GOT3 (cell line): ENCODE measurements at places on chromosomes 12 and 14.

- DNase-seq: no peak
Observed at GRCh38 chr12:6635375-6635855, 344 bp downstream of the LPAR5 start.

DNA sequence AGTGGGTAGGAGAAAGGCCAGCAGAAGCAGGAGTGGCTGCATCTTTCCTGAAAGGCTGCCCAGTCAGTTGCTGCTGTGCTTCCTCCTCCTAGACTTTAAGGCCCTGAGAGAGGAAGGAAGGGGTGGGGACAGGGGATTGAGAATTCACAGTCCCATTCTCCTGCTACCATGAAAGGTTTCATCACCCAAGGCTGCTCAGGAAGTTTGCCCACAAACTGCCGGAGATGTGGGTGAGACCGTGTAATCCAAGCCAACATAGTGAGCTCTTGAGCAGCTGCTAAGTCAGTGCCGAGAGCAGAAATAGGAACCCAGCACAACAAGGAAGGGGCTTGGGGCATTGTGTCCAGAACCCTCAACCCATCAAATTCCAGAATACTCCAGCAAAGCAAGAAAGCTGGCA is at the start of gene CTSG:
Gene CTSG (minus strand): TSS at position 69 of the 400 bp plus-strand sequence. CDS start 27 bp downstream, at position 42.
- DNase-seq: no peak

GRCh38 chr12:111298582-111299436 is 70.1 kb downstream of the PHETA1 start:
- DNase-seq: no peak

- no peak for DNase-seq
Observed at GRCh38 chr14:97581016-97581415, 783.8 kb downstream of the VRK1 start.

GRCh38 chr12:20368114-20368650 is at the start of gene PDE3A:
TSS of gene PDE3A (plus strand) at chr12:20368537. CDS start at chr12:20369285, 748 bp downstream.
- DNase-seq: no peak

- DNase-seq: no peak
Observed at GRCh38 chr12:62158461-62159360, 101.5 kb upstream of the USP15 start.

- DNase-seq: no peak
Observed at GRCh38 chr14:46782281-46782680, 130.7 kb upstream of the RPL10L start.

DNA sequence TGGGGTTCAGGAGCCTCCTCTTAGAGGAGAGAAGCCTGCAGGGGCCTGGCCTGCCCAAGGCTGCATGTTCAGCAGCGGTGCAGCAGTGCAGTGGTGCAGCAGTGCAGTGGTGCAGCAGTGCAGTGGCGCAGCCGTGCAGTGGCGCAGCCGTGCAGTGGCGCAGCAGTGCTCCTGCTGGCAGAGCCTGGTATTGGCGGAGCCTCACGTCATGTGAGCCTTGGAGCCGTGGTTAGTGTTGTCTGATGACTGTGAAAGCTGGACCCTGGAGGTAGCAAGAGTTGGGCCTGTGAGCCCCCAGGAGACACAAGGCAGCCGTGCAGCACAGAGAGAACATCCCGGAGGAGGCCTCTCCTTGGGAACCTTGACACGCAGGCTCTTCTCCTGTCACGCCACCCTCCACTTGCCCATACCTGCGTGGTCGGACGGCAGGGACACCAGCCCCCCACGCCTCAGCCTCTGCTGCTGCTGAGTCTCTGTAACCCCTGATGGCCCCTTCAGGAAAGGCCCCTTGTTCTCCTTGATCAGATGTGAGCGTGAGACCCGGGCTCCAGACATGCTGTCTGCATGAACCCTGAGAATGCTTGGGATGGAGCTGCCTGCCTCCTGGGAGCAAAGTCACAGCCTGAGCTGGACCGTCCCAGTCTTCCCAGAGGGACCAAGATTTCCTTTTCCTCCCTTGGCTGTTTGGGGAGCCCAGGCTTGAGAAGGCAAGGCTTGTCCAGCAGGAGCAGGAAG is 193.7 kb downstream of the KIF26A start:
- no peak for DNase-seq

- DNase-seq: no peak
Observed at GRCh38 chr12:2749580-2749979, 45.2 kb upstream of the FKBP4 start.

DNA sequence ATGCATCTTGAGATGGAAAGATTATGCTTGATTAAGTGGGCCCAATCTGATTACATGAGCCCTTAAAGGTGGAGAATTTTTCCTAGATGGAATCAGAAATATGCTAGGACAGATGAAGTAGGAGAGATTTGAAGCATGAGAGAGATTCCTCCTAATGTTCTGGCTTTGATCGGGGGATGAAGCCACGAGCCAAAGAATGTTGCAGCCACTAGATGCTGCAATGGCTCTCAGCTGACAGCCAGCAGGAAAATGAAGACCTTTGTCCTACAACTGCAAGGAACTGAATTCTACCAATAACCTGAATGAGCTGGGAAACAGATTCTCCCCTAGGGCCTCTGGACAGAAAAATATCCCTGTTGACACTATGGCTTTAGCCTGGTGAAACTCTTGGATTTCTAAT is 82.6 kb upstream of the ATP2B1 start:
- no peak for DNase-seq

- no peak for DNase-seq
Observed at GRCh38 chr12:41652981-41653380, 464.9 kb downstream of the PDZRN4 start.

DNA sequence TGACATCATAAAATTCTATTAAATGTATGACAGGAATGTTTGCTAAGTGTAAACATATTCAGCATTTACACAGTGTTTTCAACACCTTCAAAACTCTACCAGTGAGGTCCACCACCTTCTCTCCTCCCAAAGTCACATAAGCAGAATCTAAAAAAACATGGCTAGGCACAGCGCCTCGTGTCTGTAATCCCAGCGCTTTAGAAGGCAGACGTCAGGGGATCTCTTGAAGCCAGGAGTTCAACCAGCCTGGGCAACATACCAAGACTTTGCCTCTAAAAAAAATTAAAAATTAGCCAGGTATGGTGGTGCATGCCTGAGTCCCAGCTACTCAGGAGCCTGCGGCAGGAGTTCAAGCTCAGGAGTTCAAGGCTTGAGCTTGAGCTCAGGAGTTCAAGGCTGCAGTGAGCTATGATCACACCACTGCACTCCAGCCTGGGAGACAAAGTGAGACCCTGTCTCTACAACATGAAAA is 30.0 kb downstream of the NUMB start:
- DNase-seq: no peak

DNA sequence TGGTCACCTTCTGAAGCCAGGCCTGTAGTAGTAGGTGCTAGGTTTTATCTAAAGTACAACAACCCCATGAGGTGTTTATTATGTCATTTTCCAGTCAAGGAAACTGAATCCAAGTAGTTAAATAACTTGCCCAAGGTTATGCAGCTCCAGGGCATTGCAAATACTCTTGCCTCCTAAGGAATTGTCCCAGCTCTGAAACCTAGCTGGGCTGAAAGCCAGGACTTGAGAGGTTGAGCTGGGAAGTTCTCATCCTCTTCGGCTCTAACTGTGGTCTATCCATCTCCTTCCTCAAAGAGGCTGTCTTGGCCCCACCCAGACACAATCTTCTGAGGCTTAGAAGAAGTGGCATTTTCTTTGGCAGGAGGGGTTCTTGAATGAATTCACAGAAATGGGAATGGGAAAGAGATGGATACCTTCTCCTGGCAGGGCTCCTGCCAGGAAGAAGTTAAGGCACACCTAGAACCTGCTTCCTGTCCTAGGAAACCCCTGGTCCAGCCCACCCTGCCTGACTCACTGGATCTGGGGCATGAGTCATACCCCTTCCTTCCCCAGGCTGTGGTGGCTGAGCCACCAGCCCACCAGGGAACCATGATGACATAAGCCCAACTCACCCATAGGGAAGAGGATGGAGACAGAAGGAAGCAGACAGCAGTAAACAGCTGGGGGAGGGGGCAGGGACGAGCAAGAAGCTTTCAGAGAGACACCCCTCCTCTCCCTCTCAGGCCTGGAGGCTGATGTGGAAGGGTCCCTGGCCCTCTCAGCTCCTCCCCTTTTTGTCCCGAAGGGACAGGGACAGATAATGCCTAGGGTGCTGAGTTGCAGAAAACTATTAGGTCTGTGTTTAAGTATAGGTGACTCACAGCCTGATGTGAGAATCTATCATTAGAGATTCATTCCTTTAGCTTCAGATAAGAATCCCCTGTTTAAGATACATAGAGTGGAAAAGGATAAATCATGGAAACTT is 2.1 kb upstream of the PLEK2 start:
- DNase-seq: no peak

DNA sequence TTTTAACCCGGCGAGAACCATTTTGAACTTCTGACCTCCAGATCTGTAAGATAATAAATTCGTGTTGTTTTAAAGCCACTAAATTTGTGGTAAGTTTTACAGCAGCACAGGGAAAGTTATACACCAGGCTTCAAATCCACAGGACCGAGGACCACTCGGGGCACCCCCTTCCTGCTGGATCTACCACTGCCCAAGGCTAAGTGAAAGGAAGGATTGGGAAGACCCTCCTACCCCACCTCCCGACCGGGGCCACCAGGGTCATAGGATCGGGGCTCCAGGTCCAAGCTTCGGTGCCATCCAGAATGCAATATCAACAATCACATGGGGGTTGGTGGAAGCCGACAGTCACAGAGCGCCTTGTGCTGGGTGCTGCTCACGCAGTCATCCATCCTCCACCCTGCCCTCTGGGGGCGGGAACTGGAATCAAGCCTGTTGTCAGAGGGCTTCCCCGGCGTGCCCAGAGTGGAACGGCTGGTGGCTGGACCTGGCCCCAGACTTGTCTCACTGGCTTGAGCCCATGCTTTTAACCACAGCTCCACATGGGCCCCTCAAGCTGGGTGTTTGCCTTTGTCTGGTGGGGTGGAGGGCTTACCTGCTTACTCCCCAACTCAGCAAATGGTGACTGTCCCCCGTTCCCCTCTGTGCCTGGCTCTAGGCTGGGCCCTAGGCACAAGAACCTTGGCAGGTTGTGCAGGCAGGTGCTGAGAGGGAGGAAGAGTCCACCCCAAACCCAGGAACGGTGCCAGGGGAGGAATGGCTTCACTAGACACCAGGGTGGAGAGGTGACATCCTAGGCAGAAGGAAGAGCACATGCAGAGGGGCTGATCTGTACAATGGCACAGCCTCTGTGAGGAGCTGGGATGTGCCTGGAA is 180.3 kb upstream of the RTL1 start:
- DNase-seq: no peak

GRCh38 chr14:67317822-67318221 is 41.8 kb downstream of the ATP6V1D start:
- DNase-seq: no peak

GRCh38 chr12:121717041-121717699 is 4.6 kb downstream of the TMEM120B start:
- DNase-seq: no peak

- no peak for DNase-seq
Observed at GRCh38 chr14:51550636-51551035, 101.1 kb upstream of the FRMD6 start.

DNA sequence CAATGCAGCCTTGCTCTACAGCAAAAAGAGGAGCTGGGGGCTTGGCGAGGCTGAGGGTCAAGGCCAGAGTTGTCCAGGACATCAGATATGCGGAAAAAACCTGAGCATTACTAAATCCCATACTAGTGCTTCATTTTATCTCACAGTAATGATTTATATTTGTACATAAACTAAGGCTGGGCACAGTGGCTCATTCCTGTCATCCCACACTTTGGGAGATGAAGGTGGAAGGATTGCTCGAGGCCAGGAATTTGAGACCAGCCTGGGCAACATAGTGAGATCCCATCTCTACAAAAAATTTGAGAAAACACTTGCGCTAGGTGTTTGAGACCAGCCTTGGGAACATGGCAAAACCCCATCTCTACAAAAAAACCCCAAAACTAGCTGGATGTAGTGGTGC is 11.6 kb upstream of the JPH4 start:
- no peak for DNase-seq

- no peak for DNase-seq
Observed at GRCh38 chr14:70045844-70046535, 142.8 kb downstream of the SLC8A3 start.

DNA sequence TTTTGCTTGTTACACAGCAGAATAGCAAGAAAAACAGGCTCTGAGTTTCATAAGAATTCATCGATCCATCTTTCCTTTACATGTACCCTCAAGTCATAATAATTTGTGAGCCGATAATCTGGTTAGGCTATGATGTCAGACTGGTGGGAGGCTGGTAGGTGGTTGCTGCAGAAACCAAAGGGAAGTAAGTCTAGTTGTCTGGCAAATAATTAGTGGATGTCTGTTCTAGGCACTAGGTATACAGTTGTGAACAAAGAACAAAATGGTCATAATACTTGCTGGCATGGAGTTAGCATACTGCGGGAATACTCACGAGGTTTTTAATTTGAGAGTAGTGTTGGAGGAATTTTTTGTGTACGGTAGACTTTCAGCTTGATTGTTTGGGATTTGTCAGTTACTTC is 8.8 kb downstream of the SUSD6 start:
- no peak for DNase-seq

DNA sequence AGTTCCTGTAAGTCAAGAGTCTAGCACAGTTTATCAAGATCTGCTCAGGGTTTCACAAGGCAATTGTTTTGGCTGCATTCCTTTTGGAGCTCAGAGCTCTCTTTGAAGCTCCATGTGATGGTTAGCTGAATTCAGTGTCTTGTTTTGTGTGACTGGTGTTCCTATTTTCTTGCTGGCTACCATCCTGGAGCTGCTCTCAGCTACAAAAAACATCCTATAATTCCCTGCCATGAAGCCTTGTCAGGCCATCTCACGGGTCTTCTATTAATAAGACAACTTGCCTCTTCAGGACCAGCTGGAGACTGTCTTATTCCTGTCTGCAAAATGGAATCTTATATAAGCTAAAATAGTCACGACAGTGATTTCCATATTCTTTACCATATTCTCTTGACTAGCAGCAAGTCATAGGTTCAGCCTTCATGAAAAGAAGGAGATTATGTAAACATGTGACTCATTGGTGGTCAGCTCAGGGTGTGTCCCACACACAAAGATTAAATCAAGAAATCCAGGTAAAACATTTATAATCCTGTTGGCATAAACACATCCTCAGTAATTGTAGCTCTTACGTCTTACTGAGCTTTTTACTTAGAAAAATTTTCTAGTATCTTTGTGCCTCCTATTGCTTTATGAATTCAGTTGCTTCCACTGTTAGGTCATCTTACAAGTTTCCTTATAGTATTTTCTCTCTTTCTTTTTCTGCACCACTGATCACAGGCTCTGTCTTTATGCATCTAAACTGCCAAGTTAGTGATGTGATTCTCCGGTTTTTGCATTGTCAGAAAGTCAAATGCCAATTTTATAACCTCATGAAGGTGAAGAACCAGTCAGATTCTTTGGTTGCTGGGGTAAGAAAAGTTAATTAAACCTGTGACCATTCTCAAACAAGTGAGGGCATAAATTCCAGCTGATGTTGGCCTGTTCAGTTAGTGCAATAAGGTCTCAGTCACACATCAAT is 378.5 kb upstream of the MGAT4C start:
- no peak for DNase-seq

DNA sequence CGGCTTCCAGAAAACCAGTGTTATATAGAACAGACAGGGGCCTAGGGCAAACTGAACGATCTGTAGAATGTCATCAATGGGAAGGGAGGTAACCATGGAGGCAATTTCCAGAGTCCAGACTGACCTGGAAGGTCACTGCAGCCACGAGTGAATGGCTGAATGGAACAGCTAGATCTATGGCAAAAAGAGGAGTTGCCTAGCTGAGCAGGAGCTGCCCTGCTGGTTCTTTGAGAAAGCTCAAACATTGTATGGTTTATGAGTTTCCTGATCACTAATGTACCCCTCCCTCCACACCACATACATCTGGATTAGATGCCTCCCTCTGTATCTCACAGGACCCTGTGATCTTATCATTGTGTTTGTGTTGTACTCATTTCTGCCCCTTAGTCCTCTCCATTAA is 1.0 kb upstream of the RERG start:
- no peak for DNase-seq
